ENCODE measurements at places on chromosomes 4 and X.
A peak's percentile ranks its signal among the peaks of the same experiment; 100 is the strongest.

GRCh38 chr4:61243962-61244361 is 43.8 kb downstream of the ADGRL3 start:
- H3K4me3 ChIP-seq: no peak overlapping the region
- no peaks in the 10 kb centered on the region for H3K4me1 ChIP-seq
- no peaks in the 10 kb centered on the region for H3K27me3 ChIP-seq
- H3K27ac ChIP-seq: no peak overlapping the region

GRCh38 chr4:70994069-70994366 is 569 bp downstream of the DCK start:
- no peaks in the 10 kb centered on the region for H3K27me3 ChIP-seq
- H3K27ac ChIP-seq: peak overlapping the region; percentile 75
- peak overlapping the region; percentile 62 for H3K4me3 ChIP-seq
- no peaks in the 10 kb centered on the region for H3K4me1 ChIP-seq
- no peak for DNase-seq
- H3K36me3 ChIP-seq: no peaks in the 10 kb centered on the region

GRCh38 chrX:48914593-48915493 is 3.4 kb upstream of the SLC35A2 start:
- no peak overlapping the region for H3K27ac ChIP-seq
- peaks cover 10% of the 10 kb centered on the region for H3K4me1 ChIP-seq
- no peak overlapping the region for H3K4me3 ChIP-seq
- H3K27me3 ChIP-seq: no peaks in the 10 kb centered on the region
- peaks cover 2% of the 10 kb centered on the region for H3K36me3 ChIP-seq
- DNase-seq: no peak

GRCh38 chrX:47529548-47529947 is 31.5 kb upstream of the ARAF start:
- H3K36me3 ChIP-seq: no peaks in the 10 kb centered on the region
- no peak overlapping the region for H3K27ac ChIP-seq
- H3K4me3 ChIP-seq: no peak overlapping the region
- H3K27me3 ChIP-seq: no peaks in the 10 kb centered on the region
- no peaks in the 10 kb centered on the region for H3K4me1 ChIP-seq
